ENCODE measurements at places on chromosomes 12 and 14.
A peak's percentile ranks its signal among the peaks of the same experiment; 100 is the strongest.

DNA sequence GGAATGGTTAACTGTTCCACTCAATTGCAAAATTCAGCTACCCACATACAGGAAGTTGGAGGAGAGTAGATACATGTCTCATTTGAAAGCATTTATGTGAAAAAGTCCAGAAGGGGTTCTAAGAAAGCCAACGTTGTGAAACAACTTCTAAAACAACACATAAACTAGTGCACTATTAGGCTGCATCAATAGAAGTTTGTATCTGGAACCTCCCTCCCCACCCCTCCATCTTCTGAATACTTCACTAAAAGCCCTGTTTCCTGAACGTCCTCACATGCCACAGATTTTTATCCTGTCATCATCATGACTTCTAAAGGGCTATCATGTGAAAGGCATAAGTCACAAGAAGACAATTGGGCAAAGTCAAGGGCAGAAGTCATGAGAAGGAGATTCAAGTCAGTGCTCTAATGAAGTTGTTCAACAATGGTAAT lies 5.5 kb downstream of the KRT79 start:
- no peak for DNase-seq

- DNase-seq: no peak
These were observed 80.0 kb downstream of the BORCS5 start for GRCh38 chr12:12436831-12437345.

- DNase-seq: no peak
These were observed 47.4 kb upstream of the SRSF5 start for GRCh38 chr14:69719501-69719951.

GRCh38 chr12:108744021-108744897 lies 12.9 kb upstream of the CORO1C start:
- no peak for DNase-seq

DNA sequence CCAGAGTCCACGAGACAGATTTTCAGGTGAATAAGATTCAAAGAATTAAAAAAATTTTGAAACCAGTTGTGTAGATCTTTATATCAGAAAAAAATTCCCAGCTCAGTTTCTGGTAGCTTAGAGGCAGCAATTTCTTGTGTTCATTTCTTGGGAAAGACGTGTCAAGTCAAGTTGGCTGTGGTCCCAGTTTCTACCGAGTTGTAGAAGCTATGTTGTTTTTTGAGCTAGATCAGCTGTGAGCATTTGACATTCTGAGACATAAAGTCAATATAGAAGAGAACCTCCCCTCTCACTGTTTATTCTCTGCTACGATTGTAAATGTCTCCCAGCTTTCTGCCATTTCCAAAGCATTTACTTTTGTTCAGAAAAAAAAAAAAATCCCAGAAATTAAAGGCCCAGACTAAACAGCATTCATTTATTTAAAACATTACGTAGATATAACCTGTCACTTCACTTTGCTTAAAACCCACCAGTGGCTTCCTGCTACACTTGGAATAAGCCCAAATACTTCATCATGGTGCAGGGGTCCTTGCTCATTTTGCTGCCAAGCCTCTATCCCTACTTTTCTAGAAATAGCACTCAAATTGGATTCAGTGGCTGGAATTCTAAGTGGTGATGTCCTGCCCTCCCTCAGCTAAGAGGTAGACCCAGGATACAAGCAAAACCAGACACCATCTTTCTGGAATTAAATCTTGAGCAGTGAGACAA lies 20.6 kb upstream of the PYGL start:
- DNase-seq: no peak

DNA sequence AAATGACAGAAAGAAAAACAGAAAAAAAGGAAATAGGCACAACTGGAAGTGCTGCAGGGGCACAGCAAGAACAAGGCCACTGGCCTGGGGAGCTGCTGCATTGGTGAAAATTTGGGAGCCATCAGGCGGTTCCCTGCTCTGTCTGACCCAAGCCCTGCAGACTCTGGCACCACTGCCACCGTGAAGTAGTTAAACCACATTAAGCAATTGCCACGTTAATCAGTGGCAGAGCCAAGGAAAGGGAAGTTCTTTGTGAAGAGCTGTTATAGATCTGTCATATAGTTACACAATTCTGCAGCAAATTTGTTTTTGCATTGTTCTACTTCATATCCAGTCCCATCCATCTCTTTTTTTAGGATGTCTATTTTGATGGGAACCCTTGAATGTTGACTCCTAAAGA lies 915.3 kb downstream of the FSCB start:
- DNase-seq: no peak

GRCh38 chr14:105852378-105853088 lies 326.1 kb downstream of the TMEM121 start:
- DNase-seq: no peak

DNA sequence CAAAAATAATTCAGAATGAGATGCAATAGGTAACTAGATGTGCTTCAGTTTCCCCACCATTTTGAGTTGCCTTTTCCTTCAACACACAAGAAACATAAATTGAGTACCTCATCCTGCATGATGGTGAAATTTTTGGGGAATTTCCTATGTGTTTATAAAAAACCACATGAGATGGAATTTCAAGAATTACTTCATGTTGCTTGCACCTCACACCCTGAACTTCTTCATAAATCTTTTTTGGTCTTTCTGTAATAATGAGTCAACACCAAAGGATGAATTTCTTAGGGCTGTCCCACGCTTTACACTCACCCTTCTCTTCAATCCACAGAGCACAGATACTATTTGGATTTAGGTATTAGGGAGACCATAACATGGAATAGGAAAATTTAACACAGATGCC lies 22.6 kb upstream of the LUM start:
- no peak for DNase-seq

GRCh38 chr14:56129092-56129491 lies 10.9 kb downstream of the PELI2 start:
- no peak for DNase-seq

DNA sequence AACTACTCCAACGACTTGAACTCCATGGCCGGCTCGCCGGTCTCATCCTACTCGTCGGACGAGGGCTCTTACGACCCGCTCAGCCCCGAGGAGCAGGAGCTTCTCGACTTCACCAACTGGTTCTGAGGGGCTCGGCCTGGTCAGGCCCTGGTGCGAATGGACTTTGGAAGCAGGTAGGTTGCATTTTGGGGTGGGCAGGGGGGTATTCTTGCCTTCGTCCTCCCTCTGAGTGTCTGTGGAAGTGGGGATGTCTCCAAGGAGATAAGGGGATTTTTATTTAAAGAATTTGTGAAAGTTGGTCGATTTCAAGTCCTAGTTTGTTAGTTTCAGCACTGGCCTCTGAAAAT lies 1.3 kb downstream of the ASCL1 start:
- DNase-seq: no peak

- no peak for DNase-seq
These were observed 232.0 kb downstream of the BTG1 start for GRCh38 chr12:91913651-91914050.

DNA sequence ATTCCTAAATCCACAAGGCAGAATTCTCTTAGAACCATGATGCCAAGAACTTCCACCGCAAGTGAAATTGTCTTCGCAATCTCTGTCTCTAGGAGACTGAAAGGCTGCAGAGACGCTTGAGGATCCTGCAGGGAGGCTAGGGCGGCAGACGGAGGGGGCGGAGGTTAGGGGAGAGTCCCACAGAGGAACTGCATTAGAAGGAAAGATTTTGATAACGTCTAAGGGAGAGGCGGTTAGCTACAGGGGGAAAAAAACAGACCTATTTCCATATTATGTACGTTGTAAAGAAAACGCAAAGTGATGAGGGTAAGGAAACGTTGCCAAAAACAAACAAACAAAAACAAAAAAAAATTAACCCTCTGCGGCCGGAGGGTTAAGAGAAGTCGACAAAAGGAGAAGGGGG lies 595 bp downstream of the KLHL28 start:
- DNase-seq: peak; percentile 26

GRCh38 chr14:26217778-26218177 lies 380.1 kb downstream of the NOVA1 start:
- no peak for DNase-seq

- DNase-seq: peak; percentile 65
These were observed 458 bp downstream of the KHNYN start for GRCh38 chr14:24430143-24430681.

GRCh38 chr14:61929651-61930050 lies 167.4 kb downstream of the SNAPC1 start:
- DNase-seq: no peak

DNA sequence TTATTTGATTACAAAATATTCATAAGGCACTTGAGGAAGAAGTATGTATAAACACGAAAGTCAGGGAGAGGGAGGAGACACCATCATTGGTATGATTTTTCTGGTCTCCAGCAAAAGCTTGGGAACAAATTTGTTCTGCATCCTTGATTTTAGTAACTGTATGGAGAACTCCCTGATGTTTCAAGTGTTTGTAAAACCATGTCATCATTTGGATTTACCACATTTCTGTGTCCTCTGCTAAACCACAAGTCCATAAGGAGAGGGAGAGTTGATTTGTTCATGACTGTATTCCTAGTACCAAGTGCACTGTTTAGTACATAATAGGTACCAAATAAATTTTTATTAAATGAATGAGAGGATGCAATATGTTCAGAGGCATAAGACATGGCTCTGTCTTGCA lies 181.1 kb downstream of the BTG1 start:
- no peak for DNase-seq

GRCh38 chr12:125121106-125121505 lies 55.9 kb downstream of the AACS start:
- no peak for DNase-seq

DNA sequence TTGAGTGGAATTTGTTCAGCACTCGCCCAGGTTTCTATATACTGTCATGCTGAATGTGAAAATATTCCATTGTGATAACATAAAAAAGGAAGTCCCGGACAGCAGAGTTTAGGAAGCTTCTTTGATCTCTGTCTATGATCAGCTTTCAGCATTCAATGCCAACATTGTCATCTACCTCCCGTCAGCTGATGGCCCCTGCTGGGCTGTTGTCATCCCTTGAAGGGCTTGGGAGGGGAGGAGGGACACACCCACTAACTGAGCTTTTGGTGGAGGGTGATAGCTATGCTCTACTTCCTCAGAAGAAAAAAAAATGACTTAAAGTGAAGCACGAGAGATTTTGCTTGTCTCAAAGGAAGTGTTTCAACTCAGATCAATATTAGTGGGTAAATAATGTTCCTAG lies 4.7 kb upstream of the KRT77 start:
- no peak for DNase-seq

GRCh38 chr12:14931791-14932560 lies 6.4 kb downstream of the ERP27 start:
- no peak for DNase-seq

DNA sequence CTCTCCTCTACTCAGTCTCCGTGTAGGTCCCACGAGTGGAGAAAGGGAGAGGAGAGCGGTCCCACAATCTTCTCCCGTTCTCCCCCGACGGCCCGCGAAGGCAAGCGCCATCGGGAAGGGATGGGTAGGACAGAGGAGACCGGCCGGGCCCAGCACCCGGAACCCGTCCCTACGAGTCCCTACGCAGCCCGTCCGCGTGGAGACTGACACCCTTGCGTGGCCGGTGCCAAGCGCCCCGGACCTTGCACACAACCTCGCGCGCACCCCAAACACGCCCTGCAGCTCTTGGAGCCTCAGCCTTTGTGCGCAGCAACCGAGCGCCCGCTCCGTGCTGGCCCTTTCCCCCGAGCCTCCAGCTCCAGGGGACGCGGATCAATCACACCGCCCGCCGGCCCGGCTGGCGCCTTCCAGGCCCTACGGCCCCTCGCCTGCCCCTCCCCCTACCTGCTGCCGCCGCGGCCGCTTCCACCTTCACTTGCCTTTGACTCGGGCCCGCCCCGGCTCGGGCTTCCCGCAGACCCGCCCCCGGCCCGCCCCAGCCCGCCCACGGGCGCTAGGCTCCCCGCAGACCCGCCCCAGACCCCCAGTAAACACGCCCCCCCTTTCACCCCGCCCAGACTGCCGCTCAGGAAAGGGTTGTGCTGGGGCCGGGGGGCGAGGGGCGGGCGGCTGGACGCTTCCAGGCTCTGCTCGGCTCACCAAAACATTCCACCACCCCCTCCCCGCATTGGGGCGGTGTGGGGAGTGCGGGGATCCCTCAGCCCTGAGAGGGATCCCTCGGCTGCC lies at the start of gene NDRG2:
NDRG2 (minus strand) TSS at position 477 of the 786 bp plus-strand sequence. CDS start 1,746 bp downstream, outside the sequence.
- DNase-seq: peak; percentile 87

GRCh38 chr14:98444077-98444476 lies 827.9 kb downstream of the BCL11B start:
- no peak for DNase-seq

DNA sequence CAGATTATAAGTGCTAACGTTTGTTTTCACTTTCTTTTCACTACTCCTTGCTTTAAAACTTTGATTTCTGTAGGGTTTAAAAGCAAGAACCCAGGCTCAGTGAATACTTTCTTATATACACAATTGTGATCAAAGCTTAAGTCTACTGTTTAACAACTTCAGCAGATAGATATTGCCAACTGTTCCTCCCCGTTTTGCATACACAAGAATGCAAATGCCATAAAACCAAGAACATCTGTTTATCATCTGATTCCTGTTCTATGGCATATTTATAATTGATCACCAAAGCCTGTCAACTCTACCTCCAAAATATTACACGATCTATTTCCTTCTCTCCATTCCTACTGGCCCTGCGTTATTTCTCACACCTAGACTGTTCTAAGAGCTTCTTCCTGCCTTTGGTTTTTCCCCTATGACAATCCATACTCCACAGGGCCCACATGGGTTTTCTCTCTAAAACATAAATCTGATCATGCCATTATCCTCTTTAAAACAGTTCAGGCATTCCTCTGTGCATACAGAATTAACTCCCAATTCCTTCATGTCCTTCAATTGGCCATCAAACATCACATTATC lies 15.9 kb downstream of the MED13L start:
- DNase-seq: no peak

GRCh38 chr14:95195031-95195430 lies 37.7 kb upstream of the DICER1 start:
- DNase-seq: no peak

GRCh38 chr12:95303476-95303875 lies 85.9 kb downstream of the VEZT start:
- DNase-seq: no peak

- no peak for DNase-seq
These were observed 759.1 kb downstream of the GALC start for GRCh38 chr14:87233806-87234384.

- DNase-seq: no peak
These were observed 531.3 kb downstream of the GALC start for GRCh38 chr14:87461704-87462103.

Data from ELF-1 (cell line).